ENCODE measurements at places on chromosomes 16 and 17.

DNA sequence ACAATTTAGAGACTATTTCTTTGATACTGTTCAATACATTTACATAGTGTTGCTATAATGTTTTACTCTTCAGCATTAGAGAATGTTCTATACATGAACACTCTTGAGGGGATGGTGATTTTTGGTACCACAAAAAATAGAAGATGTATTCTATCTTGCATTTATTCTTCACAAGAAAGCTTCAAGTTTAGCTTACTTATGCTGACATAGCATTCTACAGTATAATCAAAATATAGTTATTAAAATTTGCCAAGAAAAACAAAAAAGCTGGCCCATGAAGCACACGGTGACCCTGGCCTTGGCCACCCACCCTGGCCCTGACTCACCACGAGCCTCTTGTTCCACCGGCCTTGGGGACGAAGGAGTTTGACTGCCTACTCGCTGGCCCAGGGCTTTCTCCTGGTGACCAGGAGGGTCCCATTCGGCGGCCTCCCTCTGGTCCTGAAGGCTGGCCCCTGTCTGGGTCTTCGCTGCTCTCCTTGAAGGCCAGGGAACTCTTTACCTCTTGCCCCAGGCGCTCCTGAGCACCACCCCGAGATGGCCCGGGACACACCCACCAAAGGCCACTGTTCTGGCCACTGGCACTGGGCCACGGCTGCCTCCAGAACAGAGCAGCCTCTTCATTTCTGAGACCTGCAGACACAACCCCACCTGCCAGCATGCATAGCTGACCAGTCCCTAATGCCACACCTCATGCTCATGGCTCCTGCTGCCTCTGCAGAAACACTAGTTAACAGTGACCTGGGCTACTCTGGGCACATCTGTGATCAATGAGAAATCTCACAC is 22.5 kb upstream of the ICAM2 start:
- no peak for DNase-seq

DNA sequence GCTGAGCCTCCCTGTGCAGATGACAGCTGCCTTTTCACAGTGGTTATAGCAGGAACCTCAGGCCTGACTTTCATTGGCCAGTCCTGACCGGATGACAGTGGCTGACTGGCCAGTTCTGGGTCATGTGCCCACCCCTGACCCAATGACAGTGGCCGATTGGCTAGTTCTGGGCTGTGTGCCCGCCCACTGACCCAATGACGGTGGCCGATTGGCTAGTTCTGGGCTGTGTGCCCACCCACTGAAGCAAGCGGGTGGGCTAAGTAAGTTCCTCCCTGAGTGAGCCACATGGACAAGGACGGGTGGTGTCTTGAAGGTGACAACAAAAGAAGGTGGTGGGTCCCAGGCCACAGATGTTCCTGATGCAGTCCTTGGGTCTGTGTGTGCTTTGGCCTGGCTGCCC is 9.5 kb downstream of the DEF8 start:
- no peak for DNase-seq

- no peak for DNase-seq
Measured at GRCh38 chr16:58678716-58679115, 5.9 kb downstream of the SLC38A7 start.

DNA sequence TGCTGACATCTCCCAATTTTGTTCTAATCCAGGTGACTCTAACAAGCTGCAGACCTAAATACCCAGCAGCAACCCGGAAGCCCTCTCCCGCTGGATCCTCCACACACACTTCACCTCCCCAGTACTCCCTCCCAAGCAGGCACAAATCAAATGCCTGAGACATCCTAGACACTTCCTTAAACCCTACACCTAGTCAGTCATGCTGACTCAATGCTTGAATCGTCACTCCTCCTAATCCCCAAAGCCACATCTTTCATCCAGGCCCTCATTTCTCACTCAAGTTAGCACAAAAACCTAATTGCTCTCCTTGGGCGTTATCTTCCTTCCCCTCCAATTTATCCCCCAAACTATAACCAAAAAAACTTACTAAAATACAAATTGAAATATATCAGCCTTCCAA is 32.7 kb downstream of the CMC2 start:
- no peak for DNase-seq
